ENCODE measurements at places on chromosomes 1 and 21. TPM values are rescaled to one million over a fixed set of nuclear protein-coding genes. Genes with fewer than 3 reads are reported as not detected.
A peak's percentile ranks its signal among the peaks of the same experiment; 100 is the strongest.

DNA sequence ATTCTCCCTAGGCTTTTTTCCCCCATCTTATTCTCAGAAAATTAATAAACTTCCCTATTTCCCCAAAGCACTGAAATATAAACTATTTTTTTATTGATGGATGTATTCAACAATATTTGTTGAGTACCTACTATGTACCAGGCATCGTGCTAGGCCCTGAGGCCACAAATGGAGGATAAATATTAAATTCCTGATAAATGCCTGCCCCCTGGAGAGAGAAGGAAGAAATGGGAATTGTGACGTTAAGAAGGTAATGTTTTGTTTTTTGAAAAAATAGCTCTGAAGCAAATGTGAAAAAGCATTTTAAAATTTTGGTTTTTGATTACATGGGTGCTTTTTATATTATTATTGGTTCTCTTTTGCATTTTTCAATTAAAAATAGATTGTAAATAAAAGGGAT, 60.5 kb upstream of the DPT start:
- DNase-seq = no peak

TSSK3 gene
- 0.90 TPM for total RNA-seq

- DNase-seq = no peak
Observed at GRCh38 chr1:232682248-232682647, 52.3 kb upstream of the SIPA1L2 start.

PHLDA3 gene
- 24.1 TPM for total RNA-seq

GRCh38 chr1:5349526-5349925, 642.7 kb downstream of the NPHP4 start:
- no peak for DNase-seq

DNA sequence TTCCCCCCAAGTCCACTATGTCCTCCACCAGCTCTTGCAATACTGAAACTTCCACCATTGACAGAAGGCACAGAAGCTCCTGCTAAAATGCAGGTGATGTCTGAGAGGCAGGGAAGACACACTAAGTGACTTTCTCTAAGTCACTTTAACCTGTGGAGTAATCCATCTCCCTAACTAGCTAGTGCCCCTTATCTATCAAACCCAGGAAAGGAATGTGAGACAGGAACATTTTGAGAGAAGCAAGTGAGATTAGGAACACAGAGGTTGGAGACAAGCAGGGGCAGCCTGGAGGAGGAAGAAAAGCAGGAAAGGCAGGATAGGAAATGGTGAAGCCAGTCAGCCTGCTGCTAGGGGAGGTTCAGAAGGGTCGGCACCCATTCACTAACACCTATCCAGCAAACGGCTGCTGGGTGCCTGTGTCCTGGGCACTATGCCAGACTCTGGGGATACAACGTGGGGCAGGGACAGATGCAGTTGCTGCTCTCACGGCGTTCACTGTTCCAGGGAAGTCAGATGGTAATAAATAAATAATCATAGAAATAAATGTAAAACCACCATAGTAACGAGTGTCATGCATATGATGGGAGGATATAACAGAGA, 7.0 kb downstream of the GPA33 start:
- DNase-seq = no peak

ADGRL4 gene
- not detected for total RNA-seq

CD1C gene
- not detected for total RNA-seq

GRCh38 chr1:226700861-226701260, 38.2 kb downstream of the ITPKB start:
- no peak for DNase-seq

DNA sequence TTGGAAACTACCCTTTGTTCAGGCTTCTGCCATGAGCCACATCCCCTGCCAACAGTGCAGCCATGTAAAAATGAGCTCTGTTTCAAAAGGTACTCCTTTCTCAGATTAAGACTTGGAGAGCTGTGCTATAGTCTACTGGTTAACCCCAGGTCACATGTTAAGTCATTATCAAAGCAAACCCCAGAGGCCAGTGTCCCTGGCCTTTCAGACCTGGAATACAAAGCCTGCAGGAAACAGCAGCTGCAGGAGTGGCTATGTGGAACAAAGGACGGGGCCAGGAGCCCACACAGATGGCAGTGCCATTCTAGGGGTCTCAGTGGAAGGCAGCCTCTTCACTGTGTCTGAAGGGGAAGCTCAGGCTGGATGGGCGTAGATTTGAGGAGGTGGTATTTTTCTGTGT, 6.7 kb downstream of the ZNF496 start:
- DNase-seq = no peak

- no peak for DNase-seq
Observed at GRCh38 chr21:35406635-35407034, 357.5 kb upstream of the RUNX1 start.

GRCh38 chr1:194355488-194356106, 1169.2 kb upstream of the B3GALT2 start:
- DNase-seq = no peak

DNA sequence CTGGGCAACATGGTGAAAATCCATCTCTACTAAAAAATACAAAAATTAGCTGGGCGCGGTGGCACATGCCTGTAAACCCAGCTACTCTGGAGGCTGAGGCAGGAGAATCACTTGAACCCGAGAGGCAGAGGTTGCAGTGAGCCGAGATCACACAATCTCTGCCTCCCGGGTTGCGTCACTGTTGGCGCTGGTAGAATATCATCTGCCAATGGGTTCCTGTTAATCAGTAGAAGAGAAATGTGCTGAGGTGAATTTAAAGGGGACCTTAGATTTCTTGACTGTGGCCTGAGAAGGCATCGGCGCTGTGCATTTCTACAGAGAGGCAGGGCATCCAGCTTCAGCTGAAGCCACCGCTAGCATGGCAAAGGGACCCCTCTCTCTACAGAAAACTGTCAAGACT, 68.0 kb downstream of the TGFB2 start:
- DNase-seq = no peak

DNA sequence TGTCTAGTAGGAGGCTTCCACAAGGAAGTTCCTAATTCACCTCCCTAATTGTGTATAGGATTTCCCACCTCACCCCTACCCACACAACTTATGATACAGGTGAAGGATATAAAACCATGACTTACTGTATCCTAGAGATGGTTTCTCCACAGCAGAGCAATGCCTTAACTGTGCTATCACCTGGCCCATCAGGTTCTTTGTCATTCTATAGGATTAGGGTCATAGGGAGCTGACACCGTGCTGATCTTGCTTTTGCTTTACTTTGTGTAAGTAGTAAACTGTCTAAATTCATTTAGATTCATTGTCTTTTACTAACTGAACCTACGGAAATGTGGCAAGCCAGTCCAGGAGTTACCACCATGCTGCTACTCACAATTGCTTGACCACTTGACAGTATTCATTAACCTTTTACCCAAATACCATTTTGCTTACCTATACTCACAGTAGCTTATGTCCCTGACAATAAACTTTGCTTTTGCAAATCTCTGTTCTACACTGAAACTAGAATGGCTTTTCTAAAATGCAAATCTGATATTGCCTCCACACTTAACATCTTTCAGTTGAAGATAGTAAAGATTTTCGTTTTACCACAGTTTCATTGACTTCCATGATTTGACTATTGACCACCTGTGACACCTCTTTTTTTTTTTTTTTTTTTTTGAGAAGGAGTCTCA, 147.6 kb downstream of the IFI44 start:
- no peak for DNase-seq

ETV3L gene
- total RNA-seq = not detected

DNA sequence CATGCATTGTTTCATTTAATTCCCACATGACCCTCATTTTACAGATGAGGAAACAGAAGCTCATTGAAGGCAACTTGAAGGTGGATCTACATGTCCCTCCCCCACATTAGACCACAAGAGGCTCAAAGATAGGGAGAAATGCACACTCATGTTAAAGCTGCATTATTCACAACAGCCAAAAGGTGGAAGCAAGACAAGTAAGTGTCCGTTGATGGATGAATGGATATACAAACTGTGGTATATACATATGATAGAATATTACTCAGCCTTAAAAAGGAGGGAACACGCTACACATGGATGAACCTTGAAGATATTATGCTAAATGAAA, 149.7 kb upstream of the JUN start:
- DNase-seq = peak; percentile 42

LCE1F gene
- total RNA-seq = not detected

PTPN7 gene
- total RNA-seq = 0.12 TPM

CFAP45 gene
- 0.21 TPM for total RNA-seq

DNA sequence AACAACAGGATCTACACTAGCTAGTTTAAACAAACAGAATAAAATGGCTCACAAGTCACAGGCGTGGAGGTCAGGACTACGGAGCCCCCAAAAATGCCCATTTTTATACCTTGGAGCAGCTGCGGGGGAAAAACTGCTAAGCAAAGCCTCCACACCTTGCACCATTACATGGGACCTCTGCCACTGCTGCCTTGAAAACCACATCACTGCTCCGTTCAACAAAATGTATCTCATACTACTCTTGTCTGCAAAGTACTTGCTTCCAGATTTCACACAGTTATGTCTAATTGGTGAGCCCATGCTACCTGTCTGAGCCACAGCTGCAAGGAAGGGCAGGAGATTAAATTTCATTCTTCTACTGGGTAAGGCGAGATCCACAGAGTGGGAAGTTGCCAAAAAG, 24.4 kb downstream of the MRPL39 start:
- no peak for DNase-seq

LRRC38 gene
- total RNA-seq = not detected

GRCh38 chr1:13228343-13228781, 2.4 kb upstream of the PRAMEF18 start:
- DNase-seq = peak; percentile 37

GRCh38 chr21:46092811-46093667, 4.9 kb upstream of the COL6A2 start:
- DNase-seq = peak; percentile 3

DNA sequence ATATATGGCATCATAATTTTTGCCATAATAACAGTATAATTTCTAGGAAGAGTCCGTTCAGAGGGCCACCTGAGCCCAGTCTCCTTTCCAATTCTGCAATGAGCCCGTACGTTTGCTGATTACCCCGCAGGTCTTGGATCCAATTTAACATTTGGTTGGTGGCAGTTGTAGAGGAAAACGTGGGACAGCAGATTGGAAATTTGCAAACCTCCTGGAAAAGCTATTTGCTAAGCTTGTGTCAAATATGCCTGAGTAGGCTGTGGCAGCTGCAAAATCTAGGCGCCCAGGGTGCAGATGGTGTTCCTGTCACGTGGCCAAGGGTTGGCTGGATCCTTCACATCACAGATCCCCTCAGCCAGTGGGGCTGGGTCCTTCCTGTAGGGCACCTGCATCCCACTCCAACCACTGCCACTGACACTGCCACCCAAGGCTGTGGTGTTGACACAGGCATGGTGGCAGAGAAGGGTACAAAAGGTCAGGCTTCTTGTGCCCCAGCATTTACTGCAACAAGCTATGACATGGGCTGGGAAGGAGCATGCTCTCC, 174.8 kb upstream of the SYT6 start:
- DNase-seq = no peak

DNA sequence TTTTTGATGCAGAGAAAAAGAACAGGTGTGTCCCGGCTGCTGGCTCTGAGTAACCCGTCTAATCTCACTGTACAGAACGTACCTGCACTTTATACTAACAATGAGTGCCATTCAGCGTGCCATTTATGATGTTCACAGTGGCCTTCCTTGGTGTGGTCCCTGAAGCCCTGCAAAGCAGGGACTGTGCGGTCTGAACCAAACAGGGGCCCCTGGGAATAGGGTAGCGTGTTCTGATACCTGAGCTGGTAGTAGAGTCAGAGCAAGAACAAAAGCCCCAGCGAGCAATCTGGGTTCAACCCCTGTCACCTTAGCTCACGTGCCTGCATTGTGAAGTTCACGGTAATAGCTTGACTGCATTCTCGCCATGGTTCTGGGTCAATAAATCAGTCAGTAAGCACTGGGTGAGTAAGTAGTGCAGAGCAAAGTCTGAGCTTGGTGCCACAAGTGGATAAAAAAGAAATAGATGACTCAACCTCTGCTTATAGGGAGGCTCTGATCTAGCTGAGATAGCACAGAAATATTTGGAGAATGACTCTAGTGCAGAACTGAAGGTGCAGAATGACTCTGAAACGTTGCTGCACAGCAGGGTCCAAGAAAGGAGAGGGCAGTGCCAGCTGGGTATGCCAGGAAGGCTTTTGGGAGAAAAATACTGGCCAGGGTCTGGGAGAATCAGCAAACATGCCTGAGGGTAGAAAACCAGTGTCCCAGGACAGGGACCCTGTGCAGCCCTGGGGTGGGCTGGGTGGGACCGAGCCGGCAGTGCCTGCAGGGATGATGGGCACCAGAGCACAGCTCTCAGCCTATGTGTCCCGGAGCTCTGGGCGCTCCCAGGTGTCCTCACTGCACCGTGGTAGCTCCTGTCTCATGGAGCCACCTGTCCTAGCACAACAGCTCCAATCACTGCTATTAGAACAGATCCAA, 125.9 kb downstream of the RHOU start:
- peak; percentile 69 for DNase-seq

GRCh38 chr1:23174426-23175110, 5.9 kb upstream of the LUZP1 start:
- no peak for DNase-seq

DNA sequence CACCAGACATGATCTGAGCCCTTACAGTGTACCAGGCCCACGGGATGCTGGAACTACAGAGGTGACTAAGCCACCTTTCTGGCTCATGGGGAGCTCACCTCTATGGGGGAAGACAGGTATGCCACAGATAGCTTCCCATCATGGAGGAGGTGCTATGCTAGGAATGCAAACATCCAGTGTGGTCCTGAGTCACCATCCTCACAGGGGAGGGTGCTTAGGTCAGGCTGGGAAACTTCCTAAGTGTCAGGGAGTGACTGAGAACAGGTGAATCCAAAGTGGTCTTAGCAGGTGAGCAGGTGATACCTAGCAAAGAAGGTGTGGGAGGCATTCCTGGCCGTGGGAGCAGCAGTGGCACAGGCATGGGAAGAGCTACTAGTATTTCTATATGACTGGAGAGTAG, 8.6 kb upstream of the RASSF5 start:
- DNase-seq = no peak

- DNase-seq = no peak
Observed at GRCh38 chr1:67485046-67485811, 55.0 kb upstream of the SERBP1 start.

- no peak for DNase-seq
Observed at GRCh38 chr1:214440219-214440965, 111.0 kb downstream of the PTPN14 start.

GBP6 gene
- not detected for total RNA-seq
